ENCODE measurements at places on chromosomes 3 and 15. TPM values are rescaled to one million over a fixed set of nuclear protein-coding genes. Genes with fewer than 3 reads are reported as not detected.

The CELF6 gene
- polyA plus RNA-seq: 3.5 TPM

The ISLR2 gene
- 0.23 TPM for polyA plus RNA-seq

The CAPN3 gene
- 1.5 TPM for polyA plus RNA-seq

The ASB14 gene
- 0.13 TPM for polyA plus RNA-seq

The BSN gene
- polyA plus RNA-seq: 1.5 TPM

The LYSMD2 gene
- 40.4 TPM for polyA plus RNA-seq

The SHF gene
- 0.87 TPM for polyA plus RNA-seq

The GRIP2 gene
- polyA plus RNA-seq: 1.6 TPM

The ZPLD1 gene
- not detected for polyA plus RNA-seq

The DGKG gene
- polyA plus RNA-seq: 73.5 TPM

The ZNF774 gene
- 2.7 TPM for polyA plus RNA-seq

The KBTBD13 gene
- not detected for polyA plus RNA-seq

Measured in Purkinje cell (primary cell).